ENCODE measurements at places on chromosomes 1 and 21.
A peak's percentile ranks its signal among the peaks of the same experiment; 100 is the strongest.

DNA sequence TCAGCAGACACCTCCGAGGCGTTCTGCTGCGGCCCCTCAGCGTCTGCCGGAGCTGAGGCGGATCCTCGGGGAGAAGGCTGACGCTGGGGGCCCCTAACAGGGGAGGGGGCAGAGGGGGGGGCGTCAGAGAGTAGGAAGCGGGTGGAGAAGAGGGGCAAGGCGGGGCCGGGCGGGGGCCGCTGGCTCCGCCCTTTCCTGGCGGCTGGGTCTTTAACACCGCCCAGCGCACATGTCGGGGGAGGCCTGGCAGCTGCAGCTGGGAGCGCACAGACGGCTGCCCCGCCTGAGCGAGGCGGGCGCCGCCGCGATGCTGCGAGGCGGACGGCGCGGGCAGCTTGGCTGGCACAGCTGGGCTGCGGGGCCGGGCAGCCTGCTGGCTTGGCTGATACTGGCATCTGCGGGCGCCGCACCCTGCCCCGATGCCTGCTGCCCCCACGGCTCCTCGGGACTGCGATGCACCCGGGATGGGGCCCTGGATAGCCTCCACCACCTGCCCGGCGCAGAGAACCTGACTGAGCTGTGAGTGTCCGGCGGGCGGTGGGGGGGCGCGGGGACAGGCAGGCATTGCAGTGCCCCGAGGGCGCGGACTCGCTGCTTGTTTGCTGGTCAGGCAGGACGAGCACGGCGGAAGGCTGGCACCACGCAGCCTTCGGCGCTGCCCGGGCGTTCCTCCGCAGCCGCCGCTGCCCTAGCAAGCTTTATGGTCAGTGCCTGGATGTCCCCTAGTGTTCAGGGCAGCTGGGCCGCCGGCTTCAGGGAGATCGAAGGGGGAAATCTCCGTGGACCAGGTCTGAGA lies at the start of gene NTRK1:
NTRK1 (plus strand) TSS at position 238 of the 796 bp plus-strand sequence; CDS start at position 308, 70 bp downstream.
- DNase-seq: peak; percentile 29

- DNase-seq: no peak
Observed at GRCh38 chr21:41730367-41730765, 36.5 kb downstream of the RIPK4 start.

GRCh38 chr1:55305735-55306134 lies 90.6 kb upstream of the USP24 start:
- DNase-seq: no peak

DNA sequence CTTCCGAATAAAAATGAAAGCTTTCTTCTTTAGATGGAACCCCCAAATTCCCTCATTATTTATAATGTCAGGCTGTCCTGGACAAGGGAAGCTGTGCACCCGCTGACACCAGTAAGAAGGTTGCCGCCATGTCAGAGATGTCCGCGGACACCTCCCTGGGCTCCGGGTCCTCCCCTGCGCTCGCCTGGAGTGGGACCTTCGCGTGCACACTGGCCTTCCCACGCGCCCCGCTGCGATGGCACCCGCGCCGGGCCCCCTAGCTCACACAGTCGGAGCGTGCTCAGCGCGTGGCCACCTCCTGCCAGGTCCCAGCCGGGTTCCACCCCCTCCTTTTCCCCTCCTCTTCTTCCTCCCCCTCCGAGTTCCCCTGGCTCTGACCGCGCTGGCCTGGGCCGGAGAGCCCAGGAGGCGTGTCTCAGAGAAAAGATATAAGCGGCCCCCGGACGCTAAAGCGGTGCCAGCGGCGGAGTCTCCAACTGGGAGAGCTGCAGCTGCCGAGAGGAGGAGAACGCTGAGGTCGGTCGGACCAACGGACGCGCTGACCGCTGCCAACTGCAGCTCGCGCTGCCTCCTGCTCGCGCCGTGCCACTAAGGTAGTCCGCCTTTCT lies at the start of gene G0S2:
G0S2 (plus strand) TSS at position 456 of the 608 bp plus-strand sequence. CDS start 273 bp downstream, outside the sequence.
- DNase-seq: no peak

DNA sequence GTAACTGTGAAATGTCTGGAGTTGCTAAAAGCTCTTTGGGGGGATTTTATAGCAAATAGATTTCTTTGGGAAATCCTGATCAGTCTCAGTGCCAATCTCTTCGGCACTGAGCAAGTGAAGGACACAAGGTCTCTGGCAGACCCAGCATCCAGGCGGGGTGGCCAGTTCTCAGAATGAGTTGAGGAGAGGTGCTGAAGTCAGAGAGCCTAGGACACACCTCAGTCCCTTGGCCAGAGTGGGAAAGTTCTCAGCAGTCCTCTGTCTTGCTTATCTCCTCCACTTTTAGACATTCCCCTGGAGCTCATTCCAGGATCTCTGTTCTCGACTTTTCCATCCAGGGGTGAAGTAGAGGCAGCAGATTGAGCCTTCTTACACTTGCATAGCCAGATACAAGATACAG lies 6.7 kb downstream of the HLX start:
- no peak for DNase-seq

DNA sequence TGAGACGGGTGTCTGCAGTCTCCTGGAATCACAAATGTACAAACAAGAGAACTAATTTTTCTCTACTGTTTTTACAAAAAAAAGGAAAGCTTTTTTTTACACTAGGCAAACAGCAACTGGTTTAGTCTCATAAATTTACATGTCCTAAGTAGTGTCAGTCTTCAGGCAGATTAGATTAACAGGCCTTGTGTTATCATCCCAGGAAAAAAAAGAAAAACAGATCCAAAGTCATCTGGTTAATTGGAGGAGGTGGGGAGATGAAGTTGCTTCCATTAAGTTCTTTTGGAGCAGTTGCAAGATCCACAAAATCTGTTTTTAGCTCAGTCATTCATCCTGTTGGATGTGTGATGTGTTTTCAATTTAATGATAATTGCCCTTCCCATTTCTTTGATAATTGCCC lies 363.5 kb upstream of the ADGRL2 start:
- DNase-seq: no peak

DNA sequence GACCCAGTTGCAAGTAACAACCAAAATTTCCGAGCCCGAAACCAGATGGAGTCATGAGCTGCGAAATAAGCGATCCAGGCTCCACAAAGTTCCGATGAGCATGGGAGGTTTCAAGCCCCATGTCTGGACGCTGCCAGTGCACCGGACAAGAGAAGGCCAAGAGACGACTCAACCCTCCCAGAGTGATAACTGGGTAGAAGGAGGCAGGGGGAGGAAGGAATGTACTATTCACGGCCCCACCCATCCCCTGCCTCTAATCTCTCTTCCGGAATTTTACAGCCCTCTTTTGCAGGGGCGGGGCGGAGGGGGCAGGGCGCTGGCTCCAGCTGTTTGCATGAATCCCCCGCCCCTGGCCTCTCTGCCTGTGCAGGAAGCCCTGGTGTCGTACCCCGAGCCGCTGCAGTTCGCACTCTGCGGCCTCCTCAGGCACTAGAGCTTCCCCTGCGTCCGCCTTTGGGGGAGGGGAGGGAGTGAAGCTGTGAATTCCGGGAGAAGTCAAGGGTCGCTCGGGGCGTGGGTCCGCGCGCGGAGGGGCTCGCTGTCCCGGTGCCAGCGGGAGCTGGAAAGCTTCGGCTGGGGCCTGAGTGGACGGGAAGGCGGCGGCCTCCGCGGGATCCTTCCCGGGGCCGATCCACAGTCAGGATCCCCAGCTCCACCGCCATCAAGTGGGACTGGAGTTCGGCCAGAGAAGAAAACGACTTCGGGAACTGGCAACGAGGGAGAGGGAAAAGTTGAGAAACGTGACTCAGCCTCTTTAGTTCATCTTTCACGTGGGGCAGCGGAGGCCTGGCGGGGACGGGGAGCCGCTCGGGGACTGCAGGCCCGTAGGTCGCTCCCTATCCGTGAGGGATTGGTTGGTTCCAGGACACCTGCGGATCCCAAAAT lies 6.3 kb upstream of the PTP4A2 start:
- DNase-seq: peak; percentile 62

GRCh38 chr1:64861611-64862010 lies 104.7 kb downstream of the JAK1 start:
- DNase-seq: no peak

DNA sequence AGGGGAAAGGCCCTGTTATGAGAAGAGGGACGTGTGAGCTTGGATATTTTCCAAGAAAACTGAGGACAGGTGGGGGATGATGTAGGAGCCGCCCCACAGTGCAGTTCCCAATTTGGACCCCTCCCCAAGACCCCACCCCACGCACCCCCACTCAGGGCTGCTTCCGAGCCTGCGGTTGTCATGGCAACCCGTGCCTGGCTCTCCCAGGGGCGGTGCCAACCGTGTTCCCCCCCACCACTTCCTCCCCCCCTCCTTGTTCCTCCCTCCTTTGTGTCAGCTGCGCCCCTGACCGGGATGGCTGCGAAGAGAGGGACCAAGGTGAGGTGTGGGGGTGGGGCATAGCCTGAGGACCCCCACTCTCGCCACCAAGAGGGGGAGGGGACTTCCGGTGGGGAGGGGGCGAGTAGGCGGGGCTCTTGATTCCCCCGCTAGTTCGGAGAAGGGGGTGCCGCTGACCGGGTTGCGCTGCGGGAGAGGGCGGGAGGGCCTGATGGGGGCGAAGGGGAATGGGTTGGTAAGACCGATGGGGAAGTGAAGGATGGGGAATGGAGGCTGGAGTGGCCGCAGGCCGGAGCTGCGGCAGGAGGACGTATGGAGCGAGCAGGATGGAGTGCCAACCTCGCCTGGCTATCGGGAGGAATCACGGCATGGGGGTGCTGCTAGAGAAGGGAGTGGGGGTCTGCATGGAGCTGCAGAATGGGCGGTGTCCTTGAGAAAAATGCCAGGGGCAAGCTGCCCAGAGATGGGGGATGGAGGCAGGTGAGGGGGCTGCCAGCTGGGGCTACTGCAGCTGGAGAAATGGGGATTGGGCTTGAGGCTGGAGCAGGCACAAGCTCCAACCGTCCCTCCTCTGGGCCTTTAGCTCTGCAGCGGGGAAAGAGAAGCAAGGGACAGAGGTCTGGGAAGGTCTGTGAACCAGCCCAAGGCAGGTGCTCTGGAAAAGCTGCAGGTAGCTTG lies 953 bp downstream of the TRIM46 start:
- no peak for DNase-seq

DNA sequence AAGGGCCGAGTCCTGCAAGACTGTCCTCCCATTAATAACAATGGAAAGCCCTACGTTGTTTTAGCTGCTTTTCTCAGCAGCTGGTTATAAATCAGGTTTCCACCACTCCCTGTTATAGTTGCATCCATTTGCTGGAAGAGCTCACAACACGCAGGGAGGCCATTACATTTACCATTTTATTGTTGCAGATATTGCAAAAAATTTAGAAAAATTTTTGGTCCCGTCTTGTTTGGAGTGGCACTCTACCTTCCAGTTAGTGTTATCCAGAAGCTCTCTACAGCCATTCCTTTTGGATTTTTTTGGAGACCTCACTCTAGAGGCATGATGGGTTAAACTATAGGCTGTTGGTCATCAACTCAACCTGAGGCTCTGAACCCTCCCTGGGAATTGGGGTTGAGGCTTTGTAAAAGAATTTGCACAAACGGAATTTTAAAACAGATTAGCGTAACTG lies 1532.1 kb upstream of the TPTE start:
- DNase-seq: no peak

DNA sequence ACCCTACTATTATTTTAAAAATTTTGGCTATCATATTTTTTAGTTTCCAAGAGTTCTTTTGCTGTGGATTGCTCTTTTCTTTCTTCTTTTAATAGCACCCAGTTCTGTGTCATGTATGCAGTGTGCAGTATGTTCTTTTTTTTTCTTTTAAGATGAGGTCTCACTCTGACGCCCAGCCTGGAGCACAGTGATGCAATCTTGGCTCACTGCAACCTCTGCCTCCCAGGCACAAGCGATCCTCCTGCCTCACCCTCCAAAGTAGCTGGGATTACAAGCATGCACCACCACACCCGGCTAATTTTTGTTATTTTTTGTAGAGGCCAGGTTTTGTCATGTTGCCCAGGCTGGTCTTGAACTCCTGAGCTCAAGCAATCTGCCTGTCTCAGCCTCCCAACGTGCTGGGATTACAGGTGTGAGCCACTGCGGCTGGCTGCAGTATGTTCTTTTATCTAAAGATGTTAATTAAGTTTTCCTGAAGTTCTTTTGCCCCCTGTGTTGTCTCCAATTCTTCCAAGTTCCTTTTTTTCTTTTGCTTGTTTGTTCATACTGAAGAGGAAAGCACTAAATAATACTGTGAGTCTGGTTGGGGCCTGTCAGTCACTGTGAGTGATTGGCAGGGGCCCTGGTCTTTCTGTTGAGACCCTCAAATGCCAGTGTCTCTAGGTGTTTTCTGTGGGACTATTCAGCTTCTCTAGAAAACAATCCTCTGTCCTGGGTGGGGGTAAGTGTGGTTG lies 17.5 kb upstream of the TTC22 start:
- no peak for DNase-seq

GRCh38 chr1:40773748-40774265 lies 9.8 kb upstream of the KCNQ4 start:
- no peak for DNase-seq

DNA sequence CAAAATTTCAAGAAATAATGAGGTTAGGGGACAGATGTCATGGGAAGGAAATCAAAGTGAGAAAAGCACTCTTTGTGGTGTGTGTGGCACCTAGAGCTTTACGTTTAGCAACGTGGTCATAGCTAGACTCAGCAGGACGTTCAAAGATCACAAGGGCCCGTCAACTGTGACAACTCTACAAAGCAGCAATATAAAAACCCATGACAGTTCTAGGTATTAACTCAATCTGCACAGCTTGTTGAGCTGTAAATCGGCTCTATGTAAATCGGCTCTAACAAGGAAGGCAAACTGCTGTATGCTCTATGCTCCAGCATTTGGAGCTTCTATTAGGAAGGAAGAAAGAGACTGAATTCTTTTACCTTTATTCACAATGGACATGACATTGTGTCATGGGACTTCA lies 64.8 kb downstream of the TP53BP2 start:
- no peak for DNase-seq

GRCh38 chr1:116666187-116667077 lies 1.1 kb downstream of the IGSF3 start:
- no peak for DNase-seq

- no peak for DNase-seq
Observed at GRCh38 chr1:35499652-35500176, 57.5 kb downstream of the KIAA0319L start.

GRCh38 chr1:62097464-62097863 lies 97.2 kb upstream of the L1TD1 start:
- no peak for DNase-seq

DNA sequence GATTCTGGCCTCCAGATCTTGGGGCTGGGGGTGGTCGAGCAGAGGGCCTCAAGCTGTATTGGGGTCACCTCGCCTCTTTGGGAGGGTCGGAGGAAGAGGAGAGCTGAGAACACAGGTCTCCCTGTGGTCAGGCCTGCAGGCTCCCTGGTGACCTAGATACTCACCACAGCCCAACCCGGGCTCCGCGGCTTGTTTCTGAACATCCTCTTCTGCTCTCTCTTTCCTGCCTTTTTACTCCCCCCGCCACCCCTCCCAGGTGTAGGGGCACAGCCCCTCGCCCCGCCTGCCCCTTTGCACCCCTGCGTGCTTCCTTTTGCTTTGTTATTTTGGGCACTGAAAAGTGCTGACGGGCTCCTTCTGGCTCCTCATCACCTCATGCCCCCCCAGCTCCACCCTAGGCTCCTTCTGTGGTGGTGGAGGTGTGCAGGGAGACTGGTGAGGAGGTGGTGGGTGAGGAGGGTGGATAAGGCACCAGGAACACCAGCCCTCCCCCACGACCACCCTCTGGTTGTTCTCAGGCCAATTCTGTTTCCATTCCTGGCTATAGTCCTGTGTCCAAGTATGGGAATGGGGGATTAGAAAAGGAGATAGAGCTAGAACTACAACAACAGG lies 10.6 kb upstream of the LINGO4 start:
- DNase-seq: no peak

- DNase-seq: no peak
Observed at GRCh38 chr1:1430114-1430982, 5.1 kb upstream of the VWA1 start.

- DNase-seq: no peak
Observed at GRCh38 chr1:236870721-236871120, 75.6 kb downstream of the MTR start.
